Ammon's horn (tissue), 1 donor: ENCODE measurements at places on chromosomes 4 and X.

- DNase-seq: no peak
These were observed 947.8 kb downstream of the C4orf33 start for GRCh38 chr4:130043732-130044160.

- DNase-seq: no peak
These were observed 14.8 kb upstream of the BBS7 start for GRCh38 chr4:121885115-121885514.

DNA sequence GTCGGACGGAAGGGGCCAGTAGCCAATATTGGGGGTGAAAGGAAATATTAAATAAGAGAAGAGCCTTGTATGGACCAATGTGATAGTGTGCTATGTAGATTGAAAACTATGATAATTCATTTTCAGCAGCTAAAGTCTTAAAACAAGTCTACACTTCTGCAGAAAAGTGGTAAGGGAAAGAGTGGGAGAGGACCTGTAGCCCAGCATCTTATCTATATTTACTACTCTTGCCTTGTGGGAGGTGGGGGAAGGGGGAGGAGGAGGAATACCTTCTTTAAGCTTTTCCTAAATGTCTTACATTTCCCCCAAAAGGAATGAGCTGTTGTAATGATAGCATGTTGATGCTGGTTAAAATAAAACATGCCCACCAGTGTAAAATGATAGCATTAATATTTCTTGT lies 220.0 kb upstream of the SPRY1 start:
- DNase-seq: no peak

DNA sequence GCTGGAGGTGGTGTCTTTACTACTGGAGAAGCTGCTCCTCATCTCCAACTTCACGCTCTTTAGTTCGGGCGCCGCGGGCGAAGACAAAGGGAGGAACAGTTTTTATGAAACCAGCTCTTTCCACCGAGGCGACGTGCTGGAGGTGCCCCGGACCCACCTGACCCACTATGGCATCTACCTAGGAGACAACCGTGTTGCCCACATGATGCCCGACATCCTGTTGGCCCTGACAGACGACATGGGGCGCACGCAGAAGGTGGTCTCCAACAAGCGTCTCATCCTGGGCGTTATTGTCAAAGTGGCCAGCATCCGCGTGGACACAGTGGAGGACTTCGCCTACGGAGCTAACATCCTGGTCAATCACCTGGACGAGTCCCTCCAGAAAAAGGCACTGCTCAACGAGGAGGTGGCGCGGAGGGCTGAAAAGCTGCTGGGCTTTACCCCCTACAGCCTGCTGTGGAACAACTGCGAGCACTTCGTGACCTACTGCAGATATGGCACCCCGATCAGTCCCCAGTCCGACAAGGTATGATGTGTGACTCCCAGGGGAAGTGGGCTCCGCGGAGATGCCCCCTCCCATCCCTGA lies 634 bp downstream of the LRAT start:
- no peak for DNase-seq

DNA sequence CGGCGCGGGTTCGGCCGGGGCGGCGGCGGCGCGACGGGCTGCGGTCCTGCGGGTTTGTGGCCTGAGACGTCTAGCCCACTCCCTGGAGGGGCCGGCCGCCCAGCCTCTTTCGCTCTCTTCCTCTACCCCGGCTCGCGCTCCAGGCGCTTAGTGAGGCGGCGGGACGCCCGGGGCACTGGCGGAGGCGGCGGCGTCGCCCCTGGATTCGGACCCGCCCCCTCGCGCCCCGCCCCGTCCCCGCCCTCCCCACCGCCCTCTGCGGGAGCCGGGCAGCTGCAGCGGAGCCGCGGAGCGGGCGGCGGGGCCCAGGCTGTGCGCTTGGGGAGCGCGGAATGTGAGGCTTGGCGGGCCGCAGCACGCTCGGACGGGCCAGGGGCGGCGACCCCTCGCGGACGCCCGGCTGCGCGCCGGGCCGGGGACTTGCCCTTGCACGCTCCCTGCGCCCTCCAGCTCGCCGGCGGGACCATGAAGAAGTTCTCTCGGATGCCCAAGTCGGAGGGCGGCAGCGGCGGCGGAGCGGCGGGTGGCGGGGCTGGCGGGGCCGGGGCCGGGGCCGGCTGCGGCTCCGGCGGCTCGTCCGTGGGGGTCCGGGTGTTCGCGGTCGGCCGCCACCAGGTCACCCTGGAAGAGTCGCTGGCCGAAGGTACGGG lies at the start of gene BMP2K:
Gene BMP2K (plus strand): TSS at position 272 of the 650 bp plus-strand sequence. CDS start 194 bp downstream, at position 466.
- DNase-seq: peak; percentile 78

- no peak for DNase-seq
These were observed 1.2 kb downstream of the TADA2B start for GRCh38 chr4:7044137-7044930.

- peak; percentile 26 for DNase-seq
These were observed 12.4 kb downstream of the GPAT3 start for GRCh38 chr4:83548151-83548905.

- no peak for DNase-seq
These were observed 81.5 kb downstream of the CFAP299 start for GRCh38 chr4:80417019-80417418.

DNA sequence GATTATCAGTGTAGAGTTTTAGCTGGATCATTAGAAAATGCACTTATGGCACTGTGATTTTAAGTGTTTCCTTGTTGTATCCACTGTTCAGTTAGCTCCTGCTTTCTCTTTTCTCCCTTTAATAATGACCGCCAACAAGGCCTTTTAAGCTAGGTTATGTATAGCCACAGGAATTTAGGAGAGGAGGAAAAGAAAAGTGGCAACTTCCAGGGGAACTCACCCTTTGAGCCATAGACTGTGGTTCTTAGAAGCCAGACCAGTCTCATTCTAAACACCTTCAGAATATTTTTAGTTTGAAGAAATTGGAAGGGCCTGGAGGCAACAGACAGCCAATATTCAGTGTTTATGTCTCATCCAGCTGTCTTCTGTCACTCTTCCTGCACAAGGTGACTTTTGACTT lies 6.1 kb downstream of the FGF2 start:
- no peak for DNase-seq

- DNase-seq: no peak
These were observed 278.5 kb upstream of the EMCN start for GRCh38 chr4:100796332-100796731.

- no peak for DNase-seq
These were observed 22.4 kb upstream of the ARMCX4 start for GRCh38 chrX:101462892-101463291.

DNA sequence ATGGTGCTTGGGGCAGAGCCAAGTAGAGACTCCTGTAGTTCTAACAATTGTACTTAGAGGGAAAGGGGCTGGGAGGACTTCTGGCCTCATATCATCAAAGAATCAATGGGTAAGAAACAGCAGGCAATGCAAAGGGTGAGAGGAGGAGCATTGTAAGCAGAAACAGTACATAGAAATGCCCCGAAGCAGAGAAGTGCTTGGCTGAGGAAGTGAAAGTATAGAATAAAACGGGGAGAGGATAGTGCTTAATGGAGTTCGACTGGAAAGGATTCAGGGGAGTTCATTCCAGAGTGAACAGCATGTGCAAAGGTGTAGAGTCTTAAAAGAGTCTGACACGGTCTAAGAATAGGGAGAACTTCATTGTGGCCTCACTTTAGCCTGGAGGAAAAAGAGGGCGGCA lies 103.0 kb downstream of the SYNPO2 start:
- DNase-seq: no peak

DNA sequence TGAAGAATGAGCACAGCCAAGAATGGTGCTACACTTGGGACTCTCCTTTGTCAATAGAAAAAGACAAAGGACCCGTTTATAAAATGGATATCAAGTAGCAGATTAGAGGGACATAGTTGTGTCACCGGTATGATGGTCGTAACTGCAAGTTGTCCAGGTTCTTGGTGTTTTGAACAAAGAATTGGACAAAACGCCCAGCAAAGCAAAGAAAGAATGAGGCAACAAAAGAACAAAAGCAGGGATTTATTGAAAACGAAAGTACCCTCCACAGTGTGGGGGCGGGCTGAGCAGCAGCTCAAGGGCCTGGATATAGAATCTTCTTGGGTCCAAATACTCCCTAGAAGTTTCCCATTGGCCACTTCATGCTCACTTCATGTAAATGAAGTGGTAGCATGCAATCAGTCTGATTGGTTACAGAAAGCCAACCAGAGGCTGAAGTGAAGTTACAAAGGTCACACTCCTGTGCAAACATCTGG lies 54.7 kb downstream of the SHROOM3 start:
- DNase-seq: no peak

DNA sequence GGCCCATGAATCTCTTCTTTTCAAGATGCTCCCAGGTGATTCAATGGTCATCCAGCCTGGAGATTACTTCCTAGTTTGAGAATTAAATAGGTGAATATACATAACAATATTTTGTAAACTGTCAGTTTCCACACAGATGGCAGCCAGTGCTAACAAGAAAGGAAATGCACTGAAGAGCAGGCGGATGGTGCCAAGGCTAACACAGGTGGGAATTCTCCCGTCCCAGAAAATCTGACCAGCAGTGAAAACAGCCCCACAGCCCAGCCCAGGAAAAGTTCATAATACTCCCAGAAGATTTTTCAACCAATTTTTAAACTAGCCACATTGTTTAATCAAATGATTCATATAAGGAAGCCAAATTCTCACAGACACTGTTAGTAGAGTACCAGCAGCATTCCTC lies 387.2 kb upstream of the GATB start:
- no peak for DNase-seq

DNA sequence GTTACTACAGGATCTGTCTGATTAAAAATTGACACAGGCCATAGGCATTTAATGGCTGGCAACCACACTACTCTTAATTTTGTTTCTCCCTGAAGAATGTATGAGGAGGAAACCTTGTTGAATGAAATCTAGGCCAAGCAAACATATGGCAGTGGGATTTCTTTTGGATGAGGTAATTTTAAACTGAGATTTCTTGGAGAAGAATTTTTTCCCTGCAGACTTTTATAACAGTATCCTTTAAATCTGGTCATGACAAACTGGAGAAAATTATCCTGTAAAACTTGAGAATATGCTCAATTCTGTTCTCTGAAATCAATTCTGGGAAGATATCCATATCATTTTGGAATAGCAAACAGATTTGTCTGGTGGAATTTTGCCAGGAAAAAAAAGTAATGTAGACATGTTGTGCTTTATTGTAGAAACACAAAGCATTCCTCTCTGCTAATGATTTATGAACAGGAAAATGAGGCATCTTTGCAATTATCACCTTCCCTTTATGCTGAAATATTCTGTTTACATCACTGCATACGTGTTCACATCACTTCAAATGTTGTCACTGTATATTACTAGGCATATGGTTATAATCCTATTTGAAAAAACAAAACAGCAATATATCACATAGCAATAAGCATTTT lies 108.3 kb upstream of the ARSJ start:
- DNase-seq: no peak

GRCh38 chr4:164888096-164888715 lies 11.2 kb downstream of the APELA start:
- no peak for DNase-seq

GRCh38 chrX:28126886-28127285 lies 145.6 kb upstream of the DCAF8L1 start:
- no peak for DNase-seq

- DNase-seq: no peak
These were observed 19.5 kb upstream of the WDFY3 start for GRCh38 chr4:84985952-84986351.

- no peak for DNase-seq
These were observed 32.2 kb downstream of the RNF212 start for GRCh38 chr4:1080961-1081688.

DNA sequence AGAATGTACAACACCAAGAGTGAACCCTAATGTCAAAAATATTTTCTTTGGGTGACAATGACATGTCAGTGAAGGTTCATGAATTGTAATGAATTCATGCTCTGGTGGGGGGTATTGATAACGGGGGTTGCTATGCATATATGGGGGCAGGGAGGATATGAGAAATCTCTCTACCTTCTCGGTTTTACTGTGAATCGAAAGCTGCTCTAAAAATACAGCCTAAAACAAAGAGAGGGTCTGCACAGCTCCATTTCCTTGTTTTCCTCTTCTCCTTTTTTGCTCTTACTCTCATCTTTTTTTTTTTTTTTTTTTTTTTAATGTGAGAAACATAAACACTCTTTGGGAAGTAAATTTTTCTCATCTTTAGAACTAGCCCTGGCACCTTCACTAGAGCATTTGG lies 85.8 kb downstream of the DCTD start:
- no peak for DNase-seq

- no peak for DNase-seq
These were observed 147.6 kb upstream of the FGF16 start for GRCh38 chrX:77299549-77299948.

DNA sequence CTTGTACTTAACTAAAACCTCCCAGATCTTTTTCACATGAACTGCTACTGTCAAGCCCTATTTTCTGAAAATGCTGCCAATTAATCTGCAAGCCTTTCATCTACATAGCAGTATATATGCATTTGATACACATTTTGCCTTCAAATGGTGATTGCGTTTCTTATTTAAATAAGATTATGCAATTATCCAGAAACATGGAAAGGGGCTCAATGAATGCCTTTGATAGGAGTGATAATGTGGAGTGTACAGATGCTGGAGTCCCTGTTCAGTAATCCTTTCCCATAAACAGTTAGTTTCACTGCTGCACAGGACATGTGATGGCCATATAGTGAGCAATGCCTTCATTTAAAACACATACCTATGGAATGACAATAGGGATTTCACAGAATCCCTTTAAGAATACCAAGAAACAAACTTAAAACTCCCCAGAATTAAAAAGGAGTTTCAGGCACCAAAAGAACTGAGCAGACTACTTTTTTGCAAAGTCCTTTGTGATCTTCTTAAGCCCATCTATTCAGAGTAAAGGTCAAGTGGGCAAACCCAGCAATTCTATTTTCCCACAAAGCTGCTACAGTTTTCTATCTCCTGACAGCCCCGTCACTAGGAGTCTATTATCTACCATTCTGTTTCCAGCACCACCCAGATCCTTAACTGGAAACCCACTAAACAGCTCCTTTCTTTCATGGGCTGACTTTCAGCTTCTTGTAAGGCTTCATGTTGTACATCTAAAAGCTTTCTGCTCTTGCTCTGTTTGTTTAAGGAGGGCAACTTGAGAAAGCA lies 120.3 kb downstream of the UNC5C start:
- no peak for DNase-seq

GRCh38 chr4:53500546-53500945 lies 90.7 kb downstream of the LNX1 start:
- DNase-seq: no peak

GRCh38 chr4:81506731-81507130 lies 35.0 kb upstream of the RASGEF1B start:
- no peak for DNase-seq

DNA sequence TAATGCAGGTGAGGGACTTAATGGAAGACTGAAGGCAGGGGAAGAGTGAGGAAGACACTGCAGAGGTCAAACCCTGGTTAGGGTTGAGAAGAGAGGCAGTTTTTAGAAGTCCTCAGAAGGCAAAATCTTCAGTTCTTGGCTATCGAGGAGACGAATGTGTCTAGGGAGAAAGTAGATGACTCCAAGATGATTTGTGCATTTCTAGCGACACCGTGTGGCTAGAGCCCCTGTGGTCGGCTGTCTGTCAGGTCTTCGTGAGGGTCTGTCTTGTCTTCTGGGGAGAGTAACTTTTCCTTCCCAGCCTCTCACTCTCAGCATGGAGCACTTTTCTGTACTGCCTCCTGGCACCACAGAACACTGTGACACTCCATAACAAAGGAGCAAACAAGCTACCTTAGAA lies 458.1 kb downstream of the STIM2 start:
- DNase-seq: peak; percentile 29
